GM13976 (cell line): ENCODE measurements at places on chromosomes 3 and 15.

GRCh38 chr3:21979706-21980105, 228.7 kb upstream of the ZNF385D start:
- DNase-seq: no peak

- DNase-seq: no peak
These were observed 5.9 kb upstream of the ABHD6 start for GRCh38 chr3:58231666-58232065.

DNA sequence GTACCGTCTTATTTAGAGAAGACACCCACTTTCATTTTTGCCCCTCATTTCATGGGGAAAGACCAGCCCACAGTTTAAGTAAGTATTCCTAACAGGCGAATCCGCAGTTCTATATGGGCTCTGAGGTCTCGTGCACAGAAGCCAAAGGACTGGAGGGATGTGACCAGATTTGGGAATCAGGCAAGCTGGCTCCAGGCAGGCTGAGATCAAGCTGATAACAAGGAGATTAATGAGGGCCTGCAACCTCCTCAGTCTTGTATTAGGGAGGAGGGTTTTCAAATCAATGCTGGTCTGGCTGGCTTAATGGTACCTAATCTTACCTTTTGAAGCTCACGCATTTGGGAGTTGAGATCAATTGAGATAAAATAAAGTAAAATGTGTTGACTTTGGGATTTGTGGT, 15.3 kb downstream of the ST8SIA2 start:
- no peak for DNase-seq

DNA sequence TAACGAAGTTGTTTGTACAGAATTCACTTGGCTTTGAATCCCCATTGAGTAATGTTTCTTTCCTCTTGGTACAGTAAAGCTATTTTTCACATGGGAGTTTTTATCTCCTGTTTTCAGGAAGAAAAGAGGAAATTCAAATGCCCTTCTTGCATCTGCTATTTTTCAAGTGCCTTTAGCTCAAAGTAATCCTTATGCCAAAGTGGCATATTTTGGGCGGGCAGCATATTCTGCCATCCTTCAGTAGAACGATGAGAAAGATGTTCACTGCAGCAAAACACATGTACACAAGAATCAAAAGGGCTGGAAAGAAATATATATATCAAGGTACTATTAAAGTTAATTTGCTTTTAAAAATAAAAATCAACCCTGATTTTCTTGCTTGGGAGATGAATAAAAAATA, 5.3 kb upstream of the NSMCE3 start:
- no peak for DNase-seq

DNA sequence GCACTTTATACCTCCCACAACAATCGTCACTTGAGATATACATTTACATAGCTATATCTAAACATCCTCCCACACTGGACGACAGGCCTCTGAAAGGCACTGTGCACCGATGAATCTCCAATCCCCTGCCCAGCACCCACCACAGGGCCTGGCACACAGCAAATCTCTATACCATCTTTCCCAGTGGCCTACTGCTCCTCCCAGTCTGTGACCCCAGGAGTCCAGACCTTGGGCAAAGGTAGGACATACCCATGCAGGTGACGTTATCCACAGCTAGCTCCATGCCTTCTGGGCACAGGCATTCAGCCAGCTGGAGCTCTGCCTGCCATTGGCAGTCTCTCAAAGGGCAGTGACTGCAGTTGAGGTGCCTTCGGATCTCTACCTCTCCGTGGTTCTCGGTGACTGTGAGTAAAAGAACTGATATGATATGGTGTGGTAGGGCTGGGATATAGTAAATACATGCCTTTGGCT, 5.8 kb downstream of the LTK start:
- DNase-seq: no peak

DNA sequence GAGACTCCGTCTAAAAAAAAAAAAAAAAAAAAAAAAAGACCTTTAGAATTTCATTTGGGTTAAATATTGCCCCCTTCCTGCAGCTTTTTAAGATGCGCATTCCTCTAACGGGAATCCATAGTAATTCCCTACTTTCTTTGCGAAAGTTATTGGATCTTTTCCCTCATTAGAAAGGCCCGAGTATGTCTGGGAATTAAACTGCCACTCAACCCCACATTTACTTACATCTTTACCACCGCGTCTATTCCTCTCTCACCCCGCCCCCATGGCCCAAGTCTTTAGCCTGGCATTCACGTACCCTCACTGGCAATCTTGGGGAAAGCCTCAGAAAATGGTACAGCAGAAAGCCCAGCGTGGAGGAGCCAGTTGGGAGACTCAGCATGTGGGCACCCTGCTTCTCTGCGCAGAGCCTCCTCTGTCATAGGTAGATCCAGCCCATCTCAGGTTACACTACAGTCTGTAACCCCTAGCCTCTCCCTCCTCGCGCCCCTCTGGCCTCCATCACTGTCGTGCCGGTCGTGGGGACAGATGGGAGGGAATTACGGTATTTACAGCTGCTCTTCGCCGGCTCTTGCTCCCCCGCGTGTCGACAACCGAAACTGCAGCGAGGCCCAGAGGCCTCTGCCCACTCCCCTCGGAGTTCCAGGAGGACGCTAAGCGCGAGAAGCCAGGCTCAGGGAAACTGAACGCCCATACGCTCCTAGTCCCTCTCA, 6.4 kb upstream of the ANKDD1A start:
- DNase-seq: peak; percentile 87

DNA sequence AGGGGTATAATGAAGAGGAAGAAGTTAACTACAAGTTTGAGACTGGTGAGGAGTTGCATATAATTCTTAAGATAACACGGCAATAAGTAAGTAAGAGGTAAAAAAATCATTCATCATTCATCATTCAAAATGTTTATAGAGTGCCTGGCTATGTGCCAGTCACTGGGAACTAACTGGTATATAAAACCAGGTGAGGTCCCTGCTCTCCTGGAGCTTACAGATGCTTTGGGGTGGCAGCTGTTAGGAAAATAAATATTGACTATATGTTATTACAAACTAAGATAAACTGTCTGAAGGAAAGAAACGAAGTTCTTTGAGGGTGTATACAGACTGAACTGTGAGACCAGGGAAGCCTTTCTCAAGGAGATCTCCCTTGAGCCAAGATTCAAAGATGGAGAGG, 2.9 kb downstream of the CASR start:
- DNase-seq: no peak

DNA sequence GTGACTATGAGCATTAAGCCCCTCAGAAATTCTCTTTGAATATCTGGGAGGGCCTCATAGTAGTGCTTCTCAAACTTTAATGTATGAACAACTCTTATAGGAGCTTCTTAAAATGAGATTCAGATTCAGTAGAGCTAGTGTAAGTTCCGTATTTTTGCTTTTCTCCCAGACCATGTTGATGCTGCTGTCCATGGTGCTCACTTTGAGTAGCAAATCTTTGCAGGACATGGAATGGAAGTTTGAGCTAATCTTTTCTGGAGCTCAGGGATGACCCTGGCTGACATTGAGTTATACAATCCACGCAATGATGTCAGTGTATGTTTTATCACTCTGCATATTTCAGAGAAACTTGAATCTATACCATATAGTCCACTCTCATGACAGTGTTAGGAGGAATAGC, 134.2 kb downstream of the OTOL1 start:
- no peak for DNase-seq

DNA sequence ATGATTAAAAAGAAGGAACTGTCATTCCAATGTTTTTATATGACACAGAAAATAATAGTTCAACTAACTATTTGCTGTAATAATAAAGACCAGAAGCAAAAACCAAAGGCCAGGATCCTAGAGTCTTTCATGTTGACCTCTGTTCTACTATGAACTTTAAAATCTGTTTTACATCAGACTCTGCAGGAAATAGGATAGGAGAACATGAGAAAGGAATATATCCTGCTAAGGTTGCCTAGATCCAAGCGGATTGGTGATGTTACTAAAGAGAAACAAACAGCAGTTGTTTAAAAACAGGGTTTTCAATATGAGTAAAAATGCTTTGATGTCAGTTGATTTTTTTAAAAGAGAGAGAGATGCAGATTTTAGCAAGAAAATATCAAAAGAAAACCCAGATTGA, 549.6 kb downstream of the ZIC1 start:
- no peak for DNase-seq

DNA sequence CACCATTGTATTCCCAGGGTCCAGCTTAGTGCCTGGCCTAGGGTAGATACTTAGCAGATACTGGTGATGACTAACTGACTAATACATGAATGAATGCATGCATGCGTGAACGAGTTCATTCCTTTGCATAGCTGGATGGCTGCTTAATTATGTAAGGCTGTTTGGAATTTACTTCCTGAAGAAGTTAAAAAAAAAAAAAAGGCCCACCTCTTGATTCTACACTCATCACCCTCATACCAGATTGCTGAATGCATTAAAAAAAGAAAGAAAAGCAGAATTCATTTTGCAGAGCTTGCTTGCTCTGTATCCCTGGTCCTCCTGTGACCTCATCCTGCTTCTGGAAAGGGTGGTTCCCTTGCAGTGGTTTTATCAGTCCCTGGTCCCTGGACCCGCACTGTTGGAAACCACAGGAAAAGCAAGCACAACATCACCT, 277.6 kb upstream of the CFAP20DC start:
- no peak for DNase-seq

DNA sequence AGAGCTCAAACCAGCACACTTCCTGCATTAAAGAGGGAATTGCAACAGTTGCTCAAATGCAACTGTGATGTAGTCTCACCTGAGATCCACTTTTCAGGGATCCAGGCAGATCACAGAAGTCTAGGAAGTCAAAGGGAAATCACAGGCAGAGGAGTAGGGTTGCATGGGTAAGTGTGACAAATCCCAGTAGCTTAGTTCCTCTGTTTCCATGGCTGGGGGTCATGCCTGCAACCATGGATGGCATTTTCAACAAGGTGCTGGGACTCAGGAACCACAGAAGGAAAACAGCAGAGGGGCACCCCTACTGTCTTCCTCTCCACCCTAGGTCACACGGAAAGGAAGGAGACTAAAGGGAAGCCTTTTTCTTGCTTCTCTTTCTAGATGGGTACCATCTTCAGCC, 36.5 kb upstream of the ARNT2 start:
- DNase-seq: no peak

- no peak for DNase-seq
These were observed 396.6 kb downstream of the EPHB1 start for GRCh38 chr3:135191708-135192107.

- DNase-seq: no peak
These were observed 430.5 kb downstream of the OCA2 start for GRCh38 chr15:27668471-27669220.

DNA sequence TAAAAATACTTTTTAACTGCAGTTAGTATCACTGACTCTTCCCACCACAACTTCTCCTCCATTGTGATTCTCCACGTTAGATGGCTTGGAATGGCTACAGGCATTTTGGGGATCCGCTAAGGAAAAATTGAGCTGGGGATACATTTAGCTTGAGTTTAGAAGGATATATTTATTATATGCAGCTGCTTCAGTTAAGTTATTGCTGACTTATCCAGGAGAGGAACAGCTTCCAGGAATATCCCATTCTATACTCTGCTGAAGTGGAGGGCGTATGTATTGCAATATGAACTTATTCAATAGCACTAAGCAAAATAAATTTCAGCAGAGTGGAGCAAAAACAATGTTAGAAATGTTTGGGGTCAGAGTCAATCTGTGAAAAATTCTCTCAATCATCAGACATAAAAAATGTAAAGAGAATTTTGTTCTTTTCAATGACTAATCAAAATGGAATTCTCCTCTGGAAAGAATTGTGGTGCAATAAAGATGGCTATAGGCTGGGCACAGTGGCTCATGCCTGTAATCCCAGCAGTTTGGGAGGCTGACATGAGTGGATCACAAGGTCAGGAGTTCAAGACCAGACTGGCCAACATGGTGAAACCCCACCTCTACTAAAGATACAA, 84.7 kb downstream of the NCEH1 start:
- DNase-seq: no peak
